ENCODE measurements at places on chromosomes 2 and 18.

GRCh38 chr2:104867813-104868504 lies 14.0 kb downstream of the POU3F3 start:
- DNase-seq: no peak

DNA sequence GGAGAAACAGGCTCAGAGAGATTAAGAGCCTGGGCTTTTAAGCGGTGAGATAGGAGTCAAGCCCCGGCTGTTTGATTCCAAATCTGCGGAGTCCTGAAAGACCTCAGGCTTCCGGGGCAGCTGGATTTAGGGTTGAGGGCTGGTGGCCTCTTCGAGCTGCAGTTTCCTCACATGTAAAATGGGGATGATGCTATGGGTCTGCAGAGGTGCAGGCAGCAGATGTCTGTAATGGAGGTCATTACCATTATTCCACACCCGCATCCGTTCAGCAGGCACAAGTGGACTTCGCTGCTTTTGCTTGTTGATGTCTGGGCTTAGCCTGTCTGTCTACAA lies 175.6 kb upstream of the HS6ST1 start:
- no peak for DNase-seq

DNA sequence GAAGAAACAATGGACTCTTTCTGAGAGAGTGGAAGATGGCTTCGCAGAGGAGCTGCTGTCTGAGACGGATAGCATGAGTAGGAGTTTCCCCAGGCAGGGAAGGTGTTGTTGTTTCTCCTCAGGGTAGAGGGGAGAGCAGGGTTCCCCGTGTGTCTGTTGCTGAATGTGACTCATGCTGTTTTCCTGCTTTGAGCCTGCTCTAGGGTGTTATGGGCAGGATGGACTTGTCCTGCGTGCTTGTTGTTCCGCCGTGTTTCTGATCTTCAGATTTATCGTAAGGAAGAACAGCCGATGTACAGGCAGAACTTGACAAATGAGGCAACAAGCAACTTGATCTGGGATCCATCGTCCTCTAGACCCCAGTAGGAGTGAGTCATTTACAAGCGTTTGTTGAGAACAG lies 19.7 kb upstream of the MYCN start:
- no peak for DNase-seq

GRCh38 chr18:4806331-4806730 lies 351.2 kb upstream of the DLGAP1 start:
- DNase-seq: no peak

- DNase-seq: no peak
Measured at GRCh38 chr2:38194751-38195150, 118.8 kb upstream of the CYP1B1 start.

DNA sequence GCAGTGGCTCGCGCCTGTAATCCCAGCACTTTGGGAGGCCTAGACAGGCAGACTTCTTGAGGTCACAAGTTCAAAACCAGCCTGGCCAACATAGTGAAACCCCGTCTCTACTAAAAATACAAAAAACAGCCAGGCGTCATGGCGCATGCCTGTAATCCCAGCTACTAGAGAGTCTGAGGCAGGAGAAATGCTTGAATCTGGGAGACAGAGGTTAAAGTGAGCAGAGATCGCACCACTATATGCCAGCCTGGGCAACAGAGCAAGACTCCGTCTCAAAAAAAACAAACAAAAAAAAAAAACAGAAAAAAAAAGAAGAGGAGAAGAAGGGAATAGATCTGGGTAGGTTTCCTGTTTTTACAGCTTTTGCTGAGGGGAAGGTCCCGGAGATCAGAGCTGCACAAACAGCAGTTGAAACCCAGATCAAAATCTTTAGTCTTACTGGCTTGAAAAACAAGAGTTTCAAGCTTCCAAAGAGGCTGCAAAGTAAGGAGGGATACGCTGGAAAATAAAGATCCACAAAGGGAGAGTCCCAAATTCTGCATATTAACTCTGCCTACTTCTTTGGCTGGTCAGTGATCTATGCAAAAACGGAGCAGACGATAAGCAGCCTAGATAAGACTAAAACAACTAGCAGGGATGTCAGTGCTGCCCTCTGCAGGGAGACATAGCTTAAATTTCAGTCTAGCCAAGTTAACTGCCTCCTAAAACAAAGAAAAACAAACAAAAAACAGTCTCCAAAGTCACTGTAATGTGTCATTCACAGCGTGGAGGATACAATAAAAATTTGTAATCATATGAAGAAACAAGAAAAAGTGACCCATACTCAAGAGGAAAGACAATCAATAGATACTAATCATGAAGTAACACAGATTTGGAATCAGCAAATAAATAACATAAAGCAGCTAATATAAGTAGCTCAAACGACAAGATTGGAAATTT lies 74.1 kb downstream of the TLK1 start:
- peak; percentile 17 for DNase-seq

DNA sequence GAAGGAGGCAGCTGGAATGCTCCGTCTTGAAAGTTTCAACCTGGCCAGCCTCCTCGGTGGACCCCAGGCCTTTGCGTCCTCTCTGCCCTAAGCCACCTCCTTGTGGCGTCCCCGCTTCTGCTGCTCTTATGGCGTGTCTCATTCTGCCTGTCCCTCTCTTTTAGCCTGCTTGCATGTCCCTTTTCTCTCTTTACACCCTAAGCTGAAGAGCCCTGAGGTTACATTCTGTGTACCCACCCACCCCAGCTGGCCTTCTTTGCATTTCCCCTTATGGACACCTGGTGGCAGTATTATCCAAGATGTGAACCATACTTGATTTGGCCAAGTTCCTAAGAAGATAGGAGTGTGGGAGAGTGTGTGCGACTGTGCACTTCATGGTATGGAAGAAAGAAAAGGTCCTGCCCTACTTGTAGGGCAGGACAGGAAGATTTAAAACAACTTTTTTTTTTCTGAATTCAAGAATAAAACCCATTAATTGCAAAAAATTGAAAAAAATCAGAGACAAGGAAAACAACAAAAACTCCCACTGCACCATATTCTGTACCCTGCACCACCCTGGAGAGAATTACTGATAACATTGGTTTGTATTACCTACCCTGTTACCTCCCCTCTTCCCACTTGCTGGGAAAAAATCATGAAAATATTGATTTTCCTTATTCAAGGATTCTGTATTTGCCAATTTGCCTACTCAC lies 77.4 kb downstream of the DYSF start:
- no peak for DNase-seq

DNA sequence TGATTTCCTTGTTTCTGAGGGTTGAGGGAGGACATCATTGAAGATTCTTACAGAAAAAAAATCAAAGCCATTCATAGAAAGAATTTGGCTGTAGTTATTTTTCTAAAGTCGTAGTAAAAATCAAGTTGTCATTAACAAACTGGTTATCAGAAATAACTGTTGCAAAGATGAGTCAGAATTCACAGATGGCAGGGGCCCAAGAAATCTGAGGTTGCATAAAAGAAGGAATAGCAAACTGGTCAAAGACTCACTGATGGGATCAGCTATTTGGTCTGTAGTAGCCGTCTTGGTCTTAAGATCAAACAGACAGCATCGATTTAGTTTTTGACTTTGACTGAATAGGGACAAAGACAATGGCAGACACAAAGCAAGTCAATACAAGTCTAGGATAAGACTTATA lies 334.3 kb downstream of the FIGN start:
- no peak for DNase-seq
